ENCODE measurements at places on chromosomes 12 and 14.

DNA sequence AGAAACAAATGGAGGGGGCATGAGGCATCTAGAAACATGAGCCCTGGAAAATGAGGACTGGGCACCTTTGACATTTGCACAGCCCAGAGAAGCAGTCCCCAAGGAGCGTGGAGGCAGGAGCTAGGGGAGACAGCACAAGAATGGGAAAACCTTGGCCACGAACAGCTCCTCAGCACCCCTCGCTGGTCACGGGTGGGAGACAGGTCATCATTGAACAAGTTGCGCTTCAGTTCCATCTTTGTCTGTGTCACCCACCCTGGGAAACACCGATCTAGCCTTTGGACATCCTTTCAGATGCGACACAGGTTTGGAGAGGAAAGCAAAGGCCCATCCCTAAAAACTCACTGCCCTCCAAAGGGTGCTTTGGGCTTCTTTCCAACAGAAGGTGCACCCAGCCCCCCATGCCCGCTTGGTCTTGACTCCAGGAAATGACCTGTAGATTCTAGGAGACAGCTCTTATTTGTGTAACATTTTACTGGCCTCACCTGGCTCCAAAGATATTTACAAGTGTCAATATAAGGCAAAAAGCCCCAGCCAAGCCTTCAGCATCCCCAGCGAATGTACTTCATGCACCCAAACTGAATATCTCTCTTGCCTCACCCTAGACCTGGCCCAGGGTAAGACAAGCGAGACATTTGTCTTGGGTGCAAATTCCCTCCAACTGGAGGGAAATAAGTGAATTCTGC is 28.8 kb upstream of the CLMN start:
- no peak for DNase-seq

DNA sequence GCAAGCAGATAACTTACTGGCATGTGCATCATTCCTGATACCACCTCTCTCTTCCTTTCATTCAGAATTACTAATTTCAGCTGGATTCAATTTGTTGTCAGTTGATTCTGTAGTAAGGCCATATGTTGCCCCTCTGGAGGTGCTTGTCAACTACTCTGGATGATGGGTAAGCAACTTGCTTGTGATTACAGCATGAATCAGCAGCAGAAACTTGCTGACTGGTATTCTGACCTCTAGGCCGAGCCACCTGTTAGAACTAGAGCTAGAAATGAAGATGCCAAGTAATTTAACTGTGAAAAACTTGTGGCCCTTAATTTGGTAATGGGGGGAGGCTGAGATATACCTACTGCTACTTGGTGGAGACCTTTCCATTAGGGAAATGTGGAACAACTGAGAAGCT is 5.1 kb downstream of the RNF10 start:
- peak; percentile 68 for DNase-seq

GRCh38 chr12:93889516-93890212 is 212.5 kb downstream of the CRADD start:
- no peak for DNase-seq

DNA sequence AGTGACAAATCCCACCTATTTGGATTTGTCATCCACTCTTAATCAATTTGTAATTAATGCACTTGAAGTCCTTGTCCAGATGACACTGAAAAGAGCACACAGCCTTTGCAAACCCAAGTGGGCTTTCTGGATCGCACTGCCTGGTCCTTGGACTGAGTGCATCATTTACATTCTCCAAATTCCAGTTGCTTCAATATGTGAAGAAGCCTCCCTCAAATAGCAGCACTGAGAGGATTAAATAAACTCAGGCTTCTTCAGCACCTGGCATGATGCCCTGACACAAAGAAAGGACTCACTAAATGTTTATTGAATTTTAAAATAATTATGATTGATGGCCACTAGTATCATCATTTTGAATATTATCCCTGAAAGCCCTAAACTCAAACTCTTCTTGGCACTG is 496.5 kb downstream of the VRK1 start:
- DNase-seq: no peak

- peak; percentile 36 for DNase-seq
Measured at GRCh38 chr12:56321027-56321426, 5.2 kb upstream of the CNPY2 start.

DNA sequence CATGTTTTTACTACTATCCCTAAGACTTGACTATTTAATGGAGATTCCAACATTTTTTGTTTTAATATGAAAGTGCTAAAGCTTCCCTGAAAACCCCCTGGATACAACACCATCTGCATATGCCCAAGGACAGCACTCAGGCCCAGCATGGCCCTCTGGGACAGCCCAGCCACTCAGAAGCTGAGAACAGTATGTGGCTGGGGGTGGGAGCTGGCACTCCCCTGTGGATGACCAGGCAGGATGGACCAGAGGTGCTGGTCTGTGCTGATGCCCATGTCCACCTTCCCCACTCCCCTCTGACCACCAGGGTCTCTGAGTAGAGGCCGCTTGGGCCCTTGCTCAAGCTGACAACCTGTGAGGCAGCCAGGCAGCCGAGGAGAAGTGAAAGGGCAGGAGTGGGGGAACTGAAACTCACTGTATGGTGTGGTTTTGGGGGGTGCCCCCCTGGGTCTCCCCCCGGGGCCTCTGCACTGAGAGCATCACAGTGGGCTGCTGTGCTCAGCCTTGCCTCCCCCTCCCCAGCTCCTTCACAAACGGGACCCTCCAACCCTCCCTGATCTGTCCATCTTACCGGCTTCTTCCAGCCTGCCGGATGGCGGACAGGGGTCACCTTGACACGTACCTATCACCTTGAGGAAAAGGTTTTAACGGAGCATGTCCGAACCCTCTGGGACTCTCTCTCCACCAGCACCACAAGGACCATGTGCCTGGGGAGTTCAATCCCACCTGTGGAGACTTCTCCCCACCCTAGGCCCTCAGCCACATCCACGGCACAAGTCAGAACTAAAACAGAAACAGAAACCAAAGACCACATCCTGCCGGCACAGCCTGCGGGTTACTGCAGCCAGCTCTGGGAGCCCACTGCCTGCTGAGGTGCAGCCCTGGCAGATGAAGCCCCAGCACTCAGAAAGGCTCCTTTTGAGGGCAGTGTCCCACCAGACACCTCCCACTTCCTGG is at the start of gene TMEM229B:
Gene TMEM229B (minus strand): TSS at position 785 of the 957 bp plus-strand sequence. CDS start 14,798 bp downstream, outside the sequence.
- DNase-seq: no peak

- peak; percentile 29 for DNase-seq
Measured at GRCh38 chr12:95809000-95809680, 18.6 kb upstream of the NTN4 start.

DNA sequence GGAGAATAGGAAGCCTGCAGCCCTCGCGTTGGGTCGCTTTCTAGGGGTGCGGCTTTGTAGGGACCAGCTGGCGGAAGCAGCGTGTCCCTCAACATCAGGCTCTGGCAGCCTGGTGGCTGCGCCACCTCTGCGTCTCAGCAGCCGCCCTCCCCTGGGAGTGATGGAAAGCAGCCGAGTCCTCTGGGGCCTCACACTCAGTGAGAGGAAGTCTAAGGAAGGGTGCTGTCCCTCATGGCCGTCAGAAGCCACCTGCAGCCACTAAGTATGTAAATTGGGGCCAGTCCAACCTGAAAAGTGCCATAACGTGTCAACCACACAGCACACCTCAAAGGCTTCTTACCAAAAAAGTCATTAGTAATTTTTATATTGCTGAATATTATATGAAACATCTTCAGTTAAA is 80.3 kb downstream of the WDR20 start:
- no peak for DNase-seq

DNA sequence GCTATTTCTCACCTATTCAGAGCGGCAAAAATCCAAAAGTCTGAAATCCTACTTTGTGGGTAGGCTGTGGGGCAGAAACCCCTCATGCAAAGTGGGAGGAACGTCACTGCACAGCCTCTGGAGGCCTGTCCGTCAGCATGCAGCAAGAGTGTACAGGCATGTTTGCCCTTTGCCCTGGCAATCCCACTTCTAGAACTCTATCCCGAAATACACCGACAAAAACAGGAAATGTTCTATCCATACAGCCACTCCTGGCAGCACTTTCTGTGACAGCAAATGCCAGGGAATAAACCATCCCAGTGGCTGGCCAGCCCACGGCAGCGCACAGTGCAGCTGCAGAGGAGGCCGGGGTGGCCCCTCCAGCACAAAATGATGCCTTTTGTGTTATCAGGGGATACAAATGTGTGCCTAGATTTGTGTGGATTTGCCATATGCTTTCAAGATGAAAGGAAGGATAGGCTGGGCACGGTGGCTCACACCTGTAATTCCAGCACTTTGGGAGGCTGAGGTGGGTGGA is 39.7 kb downstream of the AMN start:
- no peak for DNase-seq

- DNase-seq: peak; percentile 35
Measured at GRCh38 chr14:79407572-79407971, 803.7 kb downstream of the DIO2 start.

All from PC-3 (cell line).